ENCODE measurements at places on chromosomes 1 and 21. TPM values are rescaled to one million over a fixed set of nuclear protein-coding genes. Genes with fewer than 3 reads are reported as not detected.
A peak's percentile ranks its signal among the peaks of the same experiment; 100 is the strongest.

The RBP7 gene
- 23.1 TPM for total RNA-seq

The PLEKHO1 gene
- 49.4 TPM for total RNA-seq

The GBP7 gene
- 0.11 TPM for total RNA-seq

DNA sequence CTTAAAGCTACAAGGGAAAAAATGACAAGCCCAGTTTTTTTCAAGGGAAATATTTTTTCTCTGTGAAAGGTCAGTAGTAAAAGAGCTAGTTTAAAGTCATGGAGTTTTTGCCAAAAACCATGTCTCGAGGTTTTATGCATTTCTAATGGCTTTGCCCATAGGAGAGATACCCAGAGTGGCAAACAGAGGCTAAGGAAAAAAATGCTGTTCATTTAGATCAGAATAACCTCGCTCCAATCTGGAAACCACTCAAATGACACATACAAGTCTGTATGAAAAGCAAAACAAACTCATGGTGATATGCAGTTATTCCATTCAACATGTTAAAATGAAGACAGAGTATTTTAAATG lies 36.9 kb upstream of the EDEM3 start:
- no peak for DNase-seq

DNA sequence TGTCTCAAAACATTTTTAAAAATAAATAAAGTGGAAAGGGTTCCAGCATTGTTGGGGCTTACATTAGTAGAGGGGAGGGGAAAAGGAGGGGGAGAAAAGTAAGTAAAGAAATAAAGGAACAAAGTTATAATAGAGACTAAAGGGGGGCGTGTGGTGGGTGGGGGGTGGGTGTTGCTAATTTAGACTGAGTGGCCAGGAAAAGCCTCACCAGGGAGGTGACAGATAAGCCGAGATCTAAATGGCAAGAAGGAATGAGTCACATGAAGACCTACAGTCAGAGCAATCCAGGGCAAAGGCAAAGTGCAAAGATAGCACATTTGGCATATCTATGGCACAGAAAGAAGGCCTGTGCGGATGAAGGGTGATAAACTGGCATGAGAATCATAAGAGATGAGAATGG lies 7.5 kb downstream of the MPL start:
- DNase-seq = no peak

The RHBDL2 gene
- not detected for total RNA-seq

- no peak for DNase-seq
Observed at GRCh38 chr1:13737398-13737797, 37.4 kb downstream of the PRDM2 start.

DNA sequence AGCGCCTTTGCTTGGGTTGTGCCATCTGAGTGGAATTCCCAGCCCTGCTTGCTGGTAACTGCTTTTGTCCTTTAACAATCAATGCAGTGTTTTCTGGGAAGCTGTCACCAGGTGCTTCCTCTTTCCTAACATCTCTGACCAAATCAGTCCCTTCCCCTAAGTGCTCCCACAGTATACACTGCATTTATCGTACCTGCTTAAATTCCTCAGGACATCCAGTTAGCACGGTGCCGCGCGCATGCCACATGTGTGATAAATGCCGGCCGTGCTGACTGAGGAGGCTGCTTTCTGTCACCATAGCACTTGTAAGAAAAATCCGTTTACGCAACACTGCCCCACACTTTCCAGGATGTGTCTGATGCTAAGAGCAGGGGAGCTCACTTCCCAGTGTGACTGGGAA lies 115.4 kb downstream of the BCAR3 start:
- peak; percentile 60 for DNase-seq

The VHLL gene
- total RNA-seq = not detected

The PTPN22 gene
- 0.44 TPM for total RNA-seq

GRCh38 chr1:157142765-157143423 lies 4.7 kb upstream of the ETV3 start:
- DNase-seq = no peak

The KRTAP12-2 gene
- total RNA-seq = not detected

The AMY1C gene
- total RNA-seq = not detected

DNA sequence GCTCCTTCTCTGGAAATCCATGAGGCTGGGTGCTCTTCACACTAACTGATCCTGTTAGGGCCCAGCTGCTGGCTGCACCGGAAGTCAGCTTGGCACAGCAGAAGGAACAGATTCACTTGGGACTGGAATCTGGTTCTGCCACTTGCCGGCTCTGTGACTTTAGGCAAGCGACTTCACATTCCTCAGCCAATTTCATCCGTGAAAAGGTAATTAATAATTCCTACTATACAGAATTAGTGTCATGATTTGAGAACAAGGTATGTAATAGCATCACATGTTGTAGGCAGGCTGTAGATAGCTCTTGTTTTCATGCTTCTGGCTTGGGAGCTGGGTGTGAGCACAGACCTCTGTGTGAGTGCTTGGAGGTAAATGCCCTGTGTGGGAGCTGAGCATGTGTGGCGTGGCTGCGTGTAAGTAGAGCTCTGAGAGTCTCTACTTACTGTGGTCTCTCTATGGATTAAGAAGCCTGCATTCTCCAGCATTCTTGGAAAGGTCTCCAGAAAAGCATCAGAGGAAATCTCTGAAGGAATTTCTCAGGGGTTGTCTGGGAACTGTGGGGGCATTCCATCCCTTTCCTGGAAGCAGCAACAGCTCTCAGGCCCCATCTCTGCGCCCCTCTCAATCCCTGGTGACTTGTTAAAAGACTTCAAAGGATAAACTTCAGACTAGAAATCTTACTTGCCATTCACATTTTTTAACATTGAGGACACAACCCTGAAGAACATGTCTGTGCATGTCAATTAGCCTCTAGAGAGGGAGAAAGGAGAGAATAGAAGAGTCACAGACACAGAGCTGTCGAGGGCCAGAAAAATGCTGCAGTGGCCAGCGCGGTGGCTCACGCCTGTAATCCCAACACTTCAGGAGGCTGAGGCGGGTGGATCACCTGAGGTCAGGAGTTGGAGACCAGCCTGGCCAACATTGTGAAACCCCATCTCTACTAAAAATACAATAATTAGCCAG lies 47.7 kb upstream of the PPM1J start:
- DNase-seq = no peak

GRCh38 chr1:11875094-11875493 lies 16.3 kb upstream of the NPPB start:
- no peak for DNase-seq

The BTBD19 gene
- total RNA-seq = 3.5 TPM

DNA sequence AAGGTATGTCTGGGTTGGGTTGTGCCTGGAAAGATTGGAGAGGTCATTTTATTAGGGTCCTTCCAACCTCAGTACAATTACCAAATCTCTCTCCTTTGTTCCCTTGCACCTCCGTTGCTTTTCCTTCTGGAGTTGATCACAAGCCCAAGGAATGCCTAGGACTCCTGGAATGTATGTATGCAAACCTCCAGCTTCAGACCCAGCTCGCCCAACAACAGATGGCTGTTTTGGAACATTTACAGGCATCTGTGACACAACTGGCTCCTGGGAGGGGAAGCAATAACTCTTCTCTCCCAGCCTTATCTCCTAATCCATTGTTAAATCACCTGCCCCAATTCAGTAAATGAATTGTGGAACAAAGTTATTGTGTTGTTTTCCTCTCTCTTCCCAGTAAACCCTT lies 8.3 kb downstream of the TSACC start:
- DNase-seq = no peak

- no peak for DNase-seq
Observed at GRCh38 chr1:201285846-201286245, 2.5 kb downstream of the PKP1 start.

GRCh38 chr21:43893536-43894205 lies 28.6 kb downstream of the AGPAT3 start:
- DNase-seq = no peak

DNA sequence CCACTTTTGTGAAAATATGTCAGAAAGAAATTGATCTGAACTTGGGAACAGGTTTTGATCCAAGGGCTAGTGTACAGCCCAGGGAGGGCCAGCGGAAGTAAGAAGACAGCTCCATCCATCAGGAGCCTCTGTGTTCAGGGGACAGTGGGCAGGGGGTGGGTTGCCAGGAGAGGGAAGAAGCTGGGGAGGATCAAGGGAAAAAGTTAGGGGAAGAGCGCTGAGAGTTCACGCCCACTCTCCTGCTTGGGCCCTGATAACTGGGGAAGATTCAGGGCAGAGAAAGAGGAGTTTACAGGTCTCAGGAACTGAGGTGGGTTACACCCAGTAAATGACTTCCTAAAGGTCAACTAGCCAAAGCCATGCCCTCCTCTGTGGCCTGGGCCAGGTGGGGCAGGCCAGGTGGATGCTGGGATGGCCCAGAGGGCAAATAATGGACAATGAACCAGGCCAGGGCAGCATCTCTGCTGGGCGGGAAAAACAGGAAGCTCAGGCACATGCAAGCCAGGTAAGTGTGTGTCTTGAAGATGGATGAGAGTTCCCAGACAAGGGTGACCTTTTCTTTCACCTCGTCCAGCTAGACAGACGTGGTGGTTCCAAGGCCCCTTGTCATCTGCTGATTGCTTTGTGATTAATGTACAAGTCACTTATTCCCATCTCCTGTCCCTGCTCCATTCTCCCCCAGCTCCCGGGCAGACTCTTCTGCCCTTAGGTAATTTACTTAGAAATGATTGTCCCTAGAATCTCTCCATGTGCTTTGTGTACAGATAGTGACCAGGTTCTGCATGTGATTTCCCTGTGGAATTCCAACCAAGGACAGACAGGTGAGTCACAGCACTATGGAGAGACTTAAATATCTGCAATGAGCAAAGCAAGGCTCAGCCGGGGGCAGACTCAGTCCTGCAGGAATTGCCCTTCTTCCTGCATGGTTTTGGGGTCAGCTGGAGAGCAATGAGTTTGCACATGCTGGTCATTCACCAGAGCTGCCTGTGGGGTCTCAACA lies 57.0 kb downstream of the MDM4 start:
- no peak for DNase-seq

GRCh38 chr1:201481761-201482493 lies 12.9 kb upstream of the PHLDA3 start:
- DNase-seq = peak; percentile 86

The GNAT2 gene
- not detected for total RNA-seq

GRCh38 chr1:7383671-7384520 lies 387.2 kb upstream of the VAMP3 start:
- peak; percentile 9 for DNase-seq

The RHOU gene
- total RNA-seq = 5.1 TPM

The PTGS2 gene
- total RNA-seq = 0.85 TPM

GRCh38 chr1:175129644-175129996 lies 62.0 kb downstream of the TNN start:
- DNase-seq = no peak

DNA sequence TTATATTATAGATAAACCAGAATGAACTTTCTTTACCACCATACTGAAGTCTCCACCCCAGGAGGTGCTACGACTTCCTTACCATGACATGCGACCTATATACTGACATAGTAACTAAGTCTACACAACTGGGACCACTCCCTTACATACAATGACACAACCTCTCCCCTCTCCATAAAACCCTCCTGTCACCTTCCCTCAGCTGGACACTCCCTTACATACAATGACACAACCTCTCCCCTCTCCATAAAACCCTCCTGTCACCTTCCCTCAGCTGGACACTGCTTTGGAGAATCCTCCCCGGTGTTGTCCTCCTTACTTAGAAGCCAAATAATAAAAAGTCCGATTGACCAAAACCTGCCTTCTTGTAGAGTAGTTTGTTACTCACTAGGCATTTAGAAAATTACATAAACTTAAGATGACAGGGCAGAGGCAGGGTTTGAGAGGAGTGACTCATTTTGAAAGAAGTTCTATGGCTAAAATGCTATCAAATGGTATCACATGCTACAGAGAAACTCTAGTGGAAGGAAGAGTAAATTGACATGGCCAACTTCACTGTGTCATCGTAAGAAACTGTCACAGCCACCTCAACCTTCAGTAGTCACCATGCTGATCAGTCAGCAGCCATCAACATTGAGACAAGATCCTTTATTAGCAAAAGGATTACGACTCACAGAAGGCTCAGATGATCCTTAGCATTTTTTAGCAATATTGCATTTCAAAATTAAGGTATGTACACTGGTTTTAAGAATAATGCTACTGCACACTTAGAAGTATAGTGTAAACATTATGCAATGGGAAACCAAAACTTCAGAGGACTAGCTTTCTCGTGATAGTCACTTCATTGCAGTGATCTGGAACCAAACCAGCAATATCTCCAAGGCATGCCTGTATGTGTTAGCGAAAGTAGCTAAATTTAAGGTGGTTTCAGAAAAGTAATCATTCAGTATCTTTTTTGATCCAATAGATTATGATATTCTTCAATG lies 56.4 kb downstream of the AHCTF1 start:
- no peak for DNase-seq

The GPR25 gene
- not detected for total RNA-seq
